SIG-M5 (cell line): ENCODE measurements at places on chromosomes 5 and 9.

DNA sequence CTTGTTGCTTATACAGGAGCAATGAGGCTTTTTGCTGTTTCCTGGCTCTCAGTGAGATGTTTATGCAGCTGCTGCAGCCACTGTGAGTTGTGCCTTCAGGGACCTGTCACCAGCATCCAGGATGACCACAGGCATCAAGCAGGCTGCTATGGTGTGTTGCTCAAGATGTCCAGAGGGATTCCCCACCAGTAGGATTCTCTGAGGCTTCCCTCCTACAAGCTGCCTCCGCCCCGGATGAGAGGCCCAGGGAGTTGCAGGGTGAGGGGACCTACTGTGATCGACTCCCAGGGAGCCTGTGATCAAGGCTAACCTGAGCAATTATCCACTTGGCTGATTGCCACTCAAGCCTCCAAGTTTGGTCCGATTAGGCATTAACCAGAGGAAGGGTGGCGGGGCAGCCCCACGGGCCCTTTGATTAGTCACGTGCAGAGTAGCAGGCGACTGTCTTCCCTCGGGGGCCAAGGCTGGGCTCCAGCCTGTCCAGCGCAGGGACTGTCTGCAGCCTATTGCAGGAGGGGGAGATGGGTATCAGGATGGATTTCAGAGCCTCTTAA, 1.8 kb upstream of the FAT2 start:
- DNase-seq, result no peak

DNA sequence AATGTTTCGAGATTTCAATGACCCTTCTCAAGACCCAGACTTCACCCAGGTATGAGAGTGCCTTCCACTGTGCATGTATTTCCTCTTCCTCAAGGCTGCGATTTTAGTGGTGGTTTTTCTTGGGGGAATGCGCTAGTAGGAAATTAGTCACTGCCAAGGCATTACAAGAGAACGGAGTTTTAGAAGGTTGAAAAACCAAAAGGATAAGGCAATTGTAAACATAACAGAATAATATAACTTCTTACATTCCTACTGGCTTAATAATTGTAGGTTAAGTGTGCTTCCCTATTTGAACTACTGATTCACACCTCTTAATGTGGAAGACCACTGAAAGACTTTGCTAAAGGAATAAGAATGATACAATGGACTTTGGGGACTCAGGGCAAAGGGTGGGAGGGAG, 38.9 kb downstream of the ACO1 start:
- no peak for DNase-seq

DNA sequence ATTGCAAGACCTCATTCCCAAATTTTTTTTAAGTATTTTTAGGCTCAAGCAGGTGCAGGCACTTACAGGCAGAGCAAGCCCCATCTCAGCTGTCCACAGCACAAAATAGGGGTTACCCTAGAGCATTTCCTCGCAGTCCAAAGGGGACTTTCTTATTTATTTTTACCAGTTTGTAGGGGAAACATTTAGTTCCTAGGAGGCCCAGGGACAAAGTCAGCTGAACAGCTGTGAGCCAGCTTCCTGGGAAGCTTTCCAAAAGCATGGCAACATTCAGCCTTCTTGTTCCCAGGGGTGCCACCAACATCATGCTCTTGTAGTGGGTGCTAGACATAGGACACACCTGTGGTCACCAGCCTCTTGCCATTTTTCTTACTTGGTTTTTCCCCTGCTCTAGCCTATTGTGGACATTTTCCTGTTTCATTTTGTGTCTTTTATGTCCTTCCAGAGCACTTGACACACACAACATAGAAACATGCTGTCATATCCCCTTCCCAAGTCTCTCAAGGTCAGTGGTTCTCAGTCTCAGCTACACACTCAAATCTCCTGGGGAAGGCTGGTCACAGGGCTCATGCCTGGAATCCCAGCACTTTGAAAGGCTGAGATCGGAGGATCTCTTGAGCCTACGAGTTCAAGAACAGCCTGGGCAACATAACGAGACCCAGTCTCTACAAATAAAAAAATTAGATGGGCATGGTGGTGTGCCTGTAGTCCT, 38.2 kb downstream of the HAVCR1 start:
- DNase-seq, result no peak

DNA sequence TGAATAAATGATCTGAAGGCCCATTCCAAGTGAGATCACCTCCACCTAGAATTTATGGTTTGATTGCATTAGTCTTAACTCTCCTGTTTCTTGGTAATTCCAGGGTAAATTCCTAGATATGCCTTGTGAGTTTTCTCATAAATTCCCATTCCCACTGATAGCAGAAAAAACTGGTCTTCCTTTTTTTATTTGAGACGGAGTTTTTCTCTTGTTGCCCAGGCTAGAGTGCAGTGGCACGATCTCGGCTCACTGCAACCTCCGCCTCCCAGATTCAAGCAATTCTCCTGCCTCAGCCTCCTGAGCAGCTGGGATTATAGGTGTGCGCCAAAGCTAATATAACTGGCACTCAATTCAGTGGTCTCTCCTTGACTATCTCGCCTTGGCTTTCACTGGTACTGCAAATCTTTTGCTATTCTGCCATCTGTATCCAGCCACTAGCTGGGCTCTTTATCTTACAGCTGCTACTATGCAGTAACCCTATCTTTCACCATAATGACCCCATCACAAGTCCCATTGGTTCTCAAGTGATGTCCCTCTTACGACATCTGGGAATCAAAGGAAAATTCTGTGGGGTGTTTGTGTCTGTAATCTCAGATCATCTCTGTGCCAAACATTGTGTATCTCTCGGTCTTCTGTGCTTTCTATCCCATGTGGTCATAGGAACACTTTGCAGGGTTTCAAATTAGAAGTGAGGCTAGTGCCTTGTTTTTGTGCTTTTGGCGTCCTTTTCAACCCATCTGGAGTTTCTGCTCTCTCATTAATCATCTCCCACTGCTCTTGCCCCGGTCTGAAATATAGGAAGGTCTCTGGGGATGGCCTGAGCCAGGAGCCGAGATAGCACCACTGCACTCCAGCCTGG, 14.4 kb downstream of the HNRNPK start:
- DNase-seq, result no peak

GRCh38 chr9:26856413-26857032, 36.1 kb downstream of the CAAP1 start:
- DNase-seq, result peak; percentile 1

- no peak for DNase-seq
Measured at GRCh38 chr9:7844242-7844641, 44.7 kb upstream of the DMAC1 start.

- DNase-seq, result no peak
Measured at GRCh38 chr5:54220230-54221040, 89.9 kb downstream of the ARL15 start.

DNA sequence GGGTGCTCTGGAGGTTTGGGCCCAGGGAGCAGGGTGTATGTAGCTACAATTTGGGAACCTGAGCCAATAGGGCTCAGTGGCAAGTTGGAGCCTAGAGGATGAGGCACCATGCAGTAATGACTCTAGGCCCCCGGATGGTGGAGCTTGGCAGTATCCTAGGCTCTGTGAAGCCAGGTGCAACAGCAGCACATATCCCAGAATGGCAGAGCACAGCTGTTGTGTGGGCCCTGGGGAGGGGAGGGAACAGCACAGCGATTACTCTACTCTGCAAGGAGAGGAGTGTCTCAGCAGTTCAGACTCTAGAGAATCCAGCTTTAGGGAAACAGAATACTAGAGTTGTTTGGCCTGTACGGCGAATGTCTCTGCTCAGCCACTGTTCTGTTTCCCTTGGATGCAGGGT, 56.1 kb downstream of the LRRTM2 start:
- DNase-seq, result no peak

DNA sequence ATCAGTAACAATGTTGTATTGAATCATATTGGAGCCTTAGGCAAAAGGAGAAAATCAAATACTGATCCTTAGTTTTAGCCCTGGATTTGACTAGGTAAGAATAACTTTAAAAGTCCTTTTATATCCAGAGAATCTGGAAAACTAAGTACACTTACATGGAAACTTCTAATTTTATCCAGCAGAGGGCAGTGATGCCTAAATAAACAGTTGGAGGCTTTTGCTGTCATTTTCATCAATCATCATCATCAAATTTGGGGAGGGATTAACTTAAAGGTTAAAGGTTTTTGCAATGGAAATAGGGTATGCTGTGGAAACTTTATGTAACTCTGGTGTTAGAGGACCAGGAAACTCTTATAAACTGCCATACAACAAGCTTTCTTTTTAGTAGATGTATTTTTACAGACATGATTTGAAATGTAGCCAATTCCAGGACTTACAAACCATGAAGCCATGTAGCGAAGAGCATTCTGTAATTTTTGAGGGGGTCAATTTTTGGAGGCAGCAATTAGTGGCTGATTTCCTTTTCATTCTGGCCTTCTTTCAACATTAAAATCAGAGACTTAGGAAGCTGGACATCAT, 112.7 kb downstream of the OSTF1 start:
- DNase-seq, result no peak

DNA sequence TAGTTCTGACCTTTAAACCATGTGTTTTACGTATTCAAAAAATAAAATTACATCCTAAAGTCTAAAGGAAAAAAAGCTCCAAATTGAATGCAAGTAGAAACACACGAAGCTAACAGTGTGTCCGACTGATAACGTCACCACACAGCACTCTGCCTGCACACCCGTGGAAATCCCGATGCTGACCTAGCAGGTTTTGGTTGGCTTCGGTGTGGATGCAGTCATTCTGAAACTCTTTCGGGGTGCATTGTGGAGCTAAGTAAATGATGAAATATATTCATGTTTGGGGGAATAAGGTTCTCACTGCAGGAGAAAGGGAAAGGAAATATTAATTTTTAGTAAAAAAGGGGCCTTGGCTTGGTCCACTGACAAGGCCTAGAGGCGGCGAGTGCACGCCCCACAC, 2.0 kb downstream of the RASGEF1C start:
- DNase-seq, result no peak

DNA sequence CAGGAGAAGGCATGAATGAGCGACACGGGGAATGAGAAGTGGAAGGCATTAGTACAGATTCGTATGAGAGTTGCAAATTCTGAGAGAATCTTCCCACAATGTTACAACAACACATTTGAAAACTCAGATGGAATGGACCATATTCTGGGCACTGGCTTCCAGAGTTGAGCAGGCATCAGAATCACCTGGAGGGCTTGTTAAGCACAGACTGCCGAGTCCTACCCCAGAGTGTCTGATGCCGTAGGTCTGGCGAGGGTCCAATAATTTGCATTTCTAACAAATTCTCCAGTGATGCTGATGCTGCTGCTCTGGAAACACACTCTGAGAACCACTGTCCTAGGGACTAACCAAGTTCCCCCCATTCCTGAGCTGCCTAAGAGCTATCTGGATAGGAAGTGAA, 2.9 kb upstream of the TLX3 start:
- DNase-seq, result no peak

DNA sequence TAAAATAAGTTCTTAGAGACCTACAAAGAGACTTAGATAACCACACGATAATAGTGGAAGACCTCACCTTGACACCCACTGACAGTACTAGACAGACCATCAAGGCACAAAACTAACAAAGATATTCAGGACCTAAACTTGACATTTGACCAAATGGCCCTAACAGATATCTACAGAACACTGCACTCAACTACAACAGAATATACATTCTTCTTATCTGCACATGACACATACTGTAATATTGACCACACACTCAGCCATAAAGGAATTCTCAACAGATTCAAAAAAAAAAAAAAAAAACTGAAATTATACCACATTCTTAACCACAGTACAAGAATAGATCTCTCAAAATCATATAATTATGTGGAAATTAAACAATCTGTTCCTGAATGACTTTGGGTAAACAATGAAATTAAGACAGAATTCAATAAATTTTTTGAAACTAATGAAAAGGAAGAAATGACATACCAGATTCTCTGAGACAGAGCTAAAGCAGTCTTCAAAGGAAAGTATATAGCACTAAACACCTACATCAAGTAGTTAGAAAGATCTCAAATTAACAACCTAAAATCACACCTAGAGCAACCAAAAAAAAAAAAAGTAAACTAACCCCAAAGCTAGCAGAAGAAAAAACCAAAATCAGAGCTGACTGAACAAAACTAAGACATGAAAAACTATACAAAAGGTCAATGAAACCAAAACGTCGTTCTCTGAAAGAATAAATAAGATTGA, 362.3 kb upstream of the POU5F2 start:
- no peak for DNase-seq

DNA sequence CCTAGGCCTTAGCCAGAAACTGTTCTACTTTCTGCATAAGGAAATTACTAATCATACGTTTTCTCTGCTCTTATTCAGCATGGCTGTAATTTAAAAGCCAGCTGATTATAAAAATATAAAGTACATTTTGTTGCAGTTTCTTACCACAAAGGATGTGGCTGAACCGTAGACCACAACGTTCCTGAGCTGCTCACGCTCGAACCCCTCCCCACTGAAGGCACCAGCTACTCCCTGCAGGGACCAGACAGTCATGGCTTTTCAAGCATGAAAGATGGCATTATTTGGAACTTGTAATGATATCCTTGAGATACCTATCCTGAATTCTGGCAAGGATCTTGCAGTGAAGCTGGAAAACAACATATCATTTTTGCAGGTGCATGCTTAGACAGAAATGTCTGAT, 91.8 kb upstream of the DMRT1 start:
- no peak for DNase-seq

- DNase-seq, result no peak
Measured at GRCh38 chr5:154199671-154200220, 9.2 kb downstream of the GALNT10 start.

DNA sequence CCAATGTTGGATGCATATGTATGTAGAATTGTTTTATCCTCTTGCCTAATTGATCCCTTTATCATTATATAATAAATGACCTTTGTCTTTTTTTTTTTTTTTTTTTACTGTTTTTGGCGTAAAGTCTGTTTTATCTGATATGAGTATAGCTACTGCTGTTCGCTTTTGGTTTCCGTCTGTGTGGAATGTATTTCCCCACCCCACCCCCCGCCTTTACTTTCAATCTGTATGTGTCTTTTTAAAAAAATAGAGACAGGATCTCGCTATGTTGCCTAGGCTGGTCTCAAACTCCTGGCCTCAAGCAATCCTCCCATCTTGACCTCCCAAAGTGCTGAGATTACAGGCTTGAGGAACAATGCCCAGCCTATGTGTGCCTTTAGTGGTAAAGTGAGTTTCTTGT, 11.3 kb downstream of the AHRR start:
- no peak for DNase-seq

GRCh38 chr5:112264151-112264550, 154.9 kb downstream of the EPB41L4A start:
- DNase-seq, result no peak

DNA sequence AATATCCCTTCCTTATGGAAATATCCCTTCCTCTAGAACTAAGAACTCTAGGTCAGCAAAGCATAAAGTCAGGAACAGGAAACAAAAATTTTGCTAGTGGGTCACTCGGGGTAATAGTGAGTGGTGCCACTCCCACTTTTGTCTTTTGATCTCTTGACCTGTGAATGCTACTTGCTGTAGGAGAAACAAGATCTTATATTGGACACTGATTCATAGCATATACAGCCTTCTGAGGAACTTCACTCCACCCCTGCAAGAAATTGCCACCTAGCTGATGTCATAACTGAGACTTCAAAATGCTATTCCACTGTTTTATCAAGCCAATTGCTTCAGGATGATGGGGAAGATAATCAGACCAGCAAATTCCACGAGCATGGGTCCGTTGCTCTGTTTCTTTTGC, 53.3 kb upstream of the PRSS3 start:
- DNase-seq, result no peak
